ENCODE measurements at places on chromosomes 7 and 10. TPM values are rescaled to one million over a fixed set of nuclear protein-coding genes. Genes with fewer than 3 reads are reported as not detected.

C10orf105 gene
- not detected for total RNA-seq

TMEM184A gene
- 0.45 TPM for total RNA-seq

HHEX gene
- total RNA-seq, result 90.9 TPM

EGFR gene
- total RNA-seq, result 75.0 TPM

TMEM139 gene
- 32.5 TPM for total RNA-seq

SPDYE6 gene
- not detected for total RNA-seq

HGF gene
- total RNA-seq, result 9.7 TPM

DNA sequence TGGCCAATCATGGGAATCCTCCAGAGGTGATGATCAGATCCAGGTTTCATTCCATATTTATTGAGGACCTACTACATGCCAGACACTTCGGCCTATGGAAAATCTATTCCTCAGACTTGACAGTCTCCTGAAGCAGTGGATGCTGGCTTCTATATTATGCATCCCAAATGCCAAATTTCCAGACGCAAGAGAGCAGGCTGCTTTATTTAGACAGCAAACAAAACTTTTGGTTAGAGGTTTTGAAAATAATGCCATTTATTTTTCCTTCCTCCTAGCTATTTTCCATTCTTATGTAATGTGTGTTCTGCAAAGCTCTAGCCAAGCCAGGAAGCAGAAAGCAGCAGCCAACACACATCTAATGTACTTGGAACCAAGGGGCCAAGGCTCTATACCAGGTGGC is 330.8 kb downstream of the GPAM start:
- H3K4me3 ChIP-seq, result no peak overlapping the region
- H3K27ac ChIP-seq, result no peak overlapping the region
- no peaks in the 10 kb centered on the region for H3K4me1 ChIP-seq
- H3K36me3 ChIP-seq, result no peaks in the 10 kb centered on the region

DNA sequence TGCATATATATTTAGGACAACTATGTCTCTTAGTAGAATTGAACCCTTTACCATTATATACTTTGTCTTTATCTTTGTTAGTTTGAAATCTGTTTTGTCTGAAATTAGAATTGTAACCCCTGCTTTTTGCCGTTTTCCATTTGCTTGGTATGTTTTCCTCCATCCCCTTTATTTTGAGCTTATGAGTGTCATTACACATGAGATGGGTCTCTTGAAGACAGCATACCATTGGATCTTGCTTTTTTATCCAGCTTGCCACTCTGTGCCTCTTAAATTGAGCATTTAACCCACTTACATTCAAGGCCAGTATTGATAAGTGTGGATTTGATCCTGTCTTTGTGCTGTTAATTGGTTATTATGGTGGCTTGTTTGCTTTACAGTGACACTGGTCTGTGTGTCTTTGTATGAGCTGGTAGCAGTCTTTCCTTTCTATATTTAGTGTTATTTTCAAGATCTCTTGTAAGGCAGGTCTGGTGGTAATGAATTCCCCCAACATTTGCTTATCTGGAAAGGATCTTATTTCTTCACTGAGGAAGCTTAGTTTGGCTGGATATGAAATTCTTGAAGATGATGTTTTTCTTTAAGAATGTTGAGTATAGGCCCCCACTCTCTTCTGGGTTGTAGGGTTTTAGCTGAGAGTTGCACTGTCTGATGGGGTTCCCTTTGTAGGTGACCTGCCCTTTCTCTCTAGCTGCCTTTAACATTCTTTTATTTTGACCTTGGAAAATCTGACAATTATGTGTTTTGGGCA is 149.5 kb downstream of the AHR start:
- no peak overlapping the region for H3K4me3 ChIP-seq
- H3K27ac ChIP-seq, result no peak overlapping the region
- H3K36me3 ChIP-seq, result no peaks in the 10 kb centered on the region
- no peak for DNase-seq

DNA sequence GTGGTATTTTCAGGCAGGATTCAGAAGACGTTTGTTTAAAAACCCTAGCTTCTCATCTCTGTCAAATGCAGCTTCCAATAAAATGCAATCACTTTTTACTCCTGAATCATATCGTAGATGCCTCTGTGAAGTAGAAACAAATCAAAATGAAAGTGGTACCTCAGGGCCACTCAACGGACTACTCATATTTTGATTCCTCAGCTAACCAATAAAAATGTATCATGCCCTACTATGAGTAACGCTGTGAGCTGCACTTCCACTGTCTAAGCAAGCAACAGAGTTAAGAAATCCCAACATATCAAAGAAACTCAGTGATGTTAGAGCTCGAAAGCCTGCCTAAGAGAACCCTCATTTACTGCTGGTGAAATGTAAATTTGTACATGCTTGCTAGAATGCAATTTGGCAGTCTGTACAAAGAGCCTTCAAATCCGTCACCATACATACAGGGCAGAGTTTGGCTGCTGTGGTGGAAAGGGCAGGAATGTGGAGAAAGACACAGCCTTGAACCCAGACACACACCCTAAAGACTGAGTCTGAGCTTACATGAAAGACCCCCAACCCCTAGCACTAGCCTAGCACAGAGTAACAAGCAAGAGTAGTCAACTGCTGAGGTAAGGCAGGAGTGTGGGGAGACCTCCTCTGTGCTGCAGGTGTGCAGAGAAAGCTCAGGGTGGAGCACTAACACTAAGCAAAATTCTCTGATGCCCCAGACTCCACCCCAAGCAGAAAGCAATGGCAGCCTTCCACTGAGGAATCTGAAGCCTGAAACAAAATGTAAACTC is 151.5 kb downstream of the ANK3 start:
- H3K4me3 ChIP-seq, result no peak overlapping the region
- no peaks in the 10 kb centered on the region for H3K27me3 ChIP-seq
- H3K4me1 ChIP-seq, result peaks cover 36% of the 10 kb centered on the region
- no peaks in the 10 kb centered on the region for H3K36me3 ChIP-seq
- peak; percentile 48 for DNase-seq

GRCh38 chr10:5547681-5547930 is 22.8 kb downstream of the CALML3 start:
- no peaks in the 10 kb centered on the region for H3K27me3 ChIP-seq
- H3K36me3 ChIP-seq, result no peaks in the 10 kb centered on the region
- peak overlapping the region; percentile 92 for H3K27ac ChIP-seq
- H3K4me3 ChIP-seq, result no peak overlapping the region
- peaks cover 66% of the 10 kb centered on the region for H3K4me1 ChIP-seq
- no peak for DNase-seq

GRCh38 chr10:113530476-113530875 is 22.4 kb upstream of the HABP2 start:
- H3K4me3 ChIP-seq, result no peak overlapping the region
- H3K27me3 ChIP-seq, result no peaks in the 10 kb centered on the region
- no peaks in the 10 kb centered on the region for H3K4me1 ChIP-seq
- no peaks in the 10 kb centered on the region for H3K36me3 ChIP-seq
- DNase-seq, result no peak

DNA sequence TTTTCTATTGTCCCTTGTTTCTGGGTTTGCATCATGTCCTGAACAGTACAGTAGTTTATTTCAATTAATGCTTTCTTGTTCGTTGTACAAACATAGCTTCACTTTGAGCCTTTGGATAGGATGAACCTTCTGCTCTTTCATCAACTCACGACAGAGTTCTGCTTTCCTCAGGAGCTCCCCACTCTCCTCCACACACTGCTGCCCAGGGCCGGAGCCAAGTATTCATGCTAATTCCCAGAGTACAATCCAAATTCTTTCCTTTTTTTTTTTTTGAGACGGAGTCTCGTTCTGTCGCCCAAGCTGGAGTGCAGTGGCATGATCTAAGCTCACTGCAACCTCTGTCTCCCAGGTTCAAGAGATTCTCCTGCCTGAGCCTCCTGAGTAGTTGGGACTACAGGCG is 7.5 kb upstream of the NUP205 start:
- H3K4me3 ChIP-seq, result no peak overlapping the region
- H3K36me3 ChIP-seq, result no peaks in the 10 kb centered on the region
- no peak overlapping the region for H3K27ac ChIP-seq
- DNase-seq, result peak; percentile 56
- H3K27me3 ChIP-seq, result no peaks in the 10 kb centered on the region

DNA sequence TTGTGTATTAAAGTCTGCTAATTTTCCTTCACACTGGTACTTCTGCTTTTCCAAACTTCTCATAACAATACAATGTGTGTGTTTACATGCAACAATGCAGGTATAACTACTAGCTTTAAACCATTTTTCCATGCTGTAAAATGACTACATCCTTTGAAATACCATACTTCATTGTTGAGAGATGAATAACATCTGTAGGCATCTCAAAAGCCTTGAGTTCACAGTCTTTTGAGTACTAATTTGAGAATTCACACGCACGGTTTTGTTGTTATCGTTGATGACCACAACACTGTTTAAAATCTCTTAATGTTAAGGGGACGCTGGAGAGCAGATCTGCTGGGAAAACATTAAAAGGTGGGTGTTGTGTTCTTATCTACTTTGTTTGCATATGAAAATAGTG is 37.4 kb downstream of the SEMA3A start:
- no peaks in the 10 kb centered on the region for H3K4me1 ChIP-seq
- no peaks in the 10 kb centered on the region for H3K27me3 ChIP-seq
- no peaks in the 10 kb centered on the region for H3K36me3 ChIP-seq
- H3K27ac ChIP-seq, result no peak overlapping the region

- H3K27me3 ChIP-seq, result no peaks in the 10 kb centered on the region
- H3K36me3 ChIP-seq, result no peaks in the 10 kb centered on the region
- H3K4me3 ChIP-seq, result no peak overlapping the region
- DNase-seq, result no peak
- H3K27ac ChIP-seq, result no peak overlapping the region
These were observed 97.2 kb downstream of the OAT start for GRCh38 chr10:124321433-124322089.

GRCh38 chr7:78284945-78285344 is 486.4 kb downstream of the PHTF2 start:
- H3K36me3 ChIP-seq, result no peaks in the 10 kb centered on the region
- DNase-seq, result no peak
- H3K4me3 ChIP-seq, result no peak overlapping the region
- H3K27ac ChIP-seq, result no peak overlapping the region
- no peaks in the 10 kb centered on the region for H3K27me3 ChIP-seq
- H3K4me1 ChIP-seq, result peaks cover 8% of the 10 kb centered on the region

DNA sequence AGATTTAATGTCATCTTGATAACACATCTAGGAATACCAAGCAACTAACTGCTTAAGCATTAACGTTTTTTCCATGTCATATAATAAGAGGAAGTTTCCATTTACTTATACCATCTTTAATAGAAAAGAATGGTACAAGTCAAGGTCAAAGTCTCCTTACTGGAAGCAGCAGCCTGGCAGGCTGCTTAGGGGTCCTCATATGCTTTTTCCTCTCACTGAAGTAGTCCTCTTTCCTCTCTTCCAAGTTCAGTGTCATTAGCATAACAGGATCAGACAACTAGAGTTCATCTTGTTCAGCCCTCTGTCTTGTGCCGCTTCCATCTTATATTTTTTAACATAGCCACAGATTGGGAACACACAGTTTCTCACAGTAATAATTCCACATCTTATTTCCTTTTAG is 405.7 kb downstream of the GFRA1 start:
- no peak overlapping the region for H3K4me3 ChIP-seq
- H3K4me1 ChIP-seq, result no peaks in the 10 kb centered on the region
- no peaks in the 10 kb centered on the region for H3K36me3 ChIP-seq
- DNase-seq, result no peak
- H3K27ac ChIP-seq, result no peak overlapping the region

Measured in thyroid gland (tissue), 4 donors.